ENCODE measurements at places on chromosomes 13 and 19.
A peak's percentile ranks its signal among the peaks of the same experiment; 100 is the strongest.

DNA sequence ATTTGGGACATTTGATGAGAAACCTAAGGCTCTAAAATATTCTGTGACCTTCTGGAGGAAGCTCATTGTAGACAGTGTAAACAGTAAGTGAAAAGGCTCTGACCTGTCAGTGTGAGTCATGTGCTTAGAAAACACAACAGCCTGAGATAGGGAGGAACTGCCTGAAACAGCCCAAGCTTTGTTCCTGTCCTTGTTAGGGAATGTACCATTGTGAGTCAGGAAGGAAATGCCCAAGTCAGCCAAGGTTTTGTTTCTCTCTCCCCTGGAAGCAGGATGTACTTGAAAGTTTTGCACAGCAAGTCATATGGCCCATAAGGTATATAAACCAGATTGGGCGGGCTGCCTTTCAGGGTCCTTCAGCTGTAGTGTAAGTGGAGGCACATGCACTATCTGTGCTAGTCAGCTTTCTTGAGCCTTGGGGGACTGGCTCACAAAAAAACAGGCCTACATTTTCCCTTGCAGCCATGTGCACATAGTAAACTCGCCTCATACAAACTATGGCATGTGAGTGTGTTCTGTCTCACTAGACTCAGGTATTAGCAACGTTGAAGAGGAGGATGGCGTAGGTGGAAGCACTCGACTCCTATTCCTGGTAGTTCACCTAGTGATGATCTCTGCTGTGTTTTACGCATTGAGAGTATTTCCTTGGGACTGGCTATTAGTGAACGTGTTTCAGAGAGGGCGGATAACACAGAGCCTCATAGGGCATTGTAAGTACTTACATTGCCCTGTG lies 141.2 kb upstream of the KLHL1 start:
- DNase-seq, result no peak

- no peak for DNase-seq
Measured at GRCh38 chr13:41955605-41956004, 5.3 kb downstream of the VWA8 start.

- no peak for DNase-seq
Measured at GRCh38 chr19:11649941-11650340, 52.7 kb downstream of the ZNF627 start.

DNA sequence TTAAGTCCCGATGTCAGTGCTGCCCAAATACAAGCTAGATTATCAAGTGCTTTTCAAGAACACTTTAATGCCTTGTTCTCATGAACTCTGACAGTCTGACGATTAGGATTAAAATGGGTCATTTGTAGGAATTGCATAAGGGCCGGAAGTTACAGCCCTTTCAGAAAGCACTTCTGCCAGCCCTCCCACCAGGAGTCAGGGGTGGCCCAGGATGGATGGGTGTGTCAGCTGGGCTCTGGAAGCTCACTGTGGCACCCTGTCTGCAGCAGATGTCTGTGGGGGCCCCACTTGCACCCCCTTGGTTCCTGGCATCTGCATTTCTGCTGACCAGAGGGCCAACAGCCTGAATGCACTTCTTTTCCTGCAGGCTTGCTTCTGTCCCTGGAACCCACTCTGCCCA lies 712.7 kb downstream of the UQCRFS1 start:
- DNase-seq, result no peak

DNA sequence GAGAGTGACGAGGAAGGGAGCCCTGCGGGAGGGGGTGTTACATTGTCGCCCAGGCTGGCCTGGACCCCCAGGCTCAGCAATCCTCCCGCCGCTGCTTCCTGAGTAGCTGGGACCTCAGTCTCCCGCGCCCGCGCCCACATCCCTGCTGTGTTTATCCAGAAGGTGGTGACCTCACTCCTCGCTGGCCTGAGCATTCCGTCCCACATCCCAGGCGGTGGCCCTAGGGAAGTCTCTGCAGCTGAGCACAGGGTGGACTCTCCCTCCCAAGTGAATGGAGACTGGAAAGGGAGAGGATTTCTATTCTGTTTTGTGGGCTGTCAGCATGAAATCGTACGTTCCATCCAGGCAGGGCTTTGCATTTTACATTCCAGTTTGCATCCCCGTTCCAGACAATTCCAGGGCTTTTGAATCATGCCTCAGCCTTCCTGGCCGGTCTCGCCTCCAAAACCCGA lies 401 bp upstream of the ZNF765 start:
- no peak for DNase-seq

DNA sequence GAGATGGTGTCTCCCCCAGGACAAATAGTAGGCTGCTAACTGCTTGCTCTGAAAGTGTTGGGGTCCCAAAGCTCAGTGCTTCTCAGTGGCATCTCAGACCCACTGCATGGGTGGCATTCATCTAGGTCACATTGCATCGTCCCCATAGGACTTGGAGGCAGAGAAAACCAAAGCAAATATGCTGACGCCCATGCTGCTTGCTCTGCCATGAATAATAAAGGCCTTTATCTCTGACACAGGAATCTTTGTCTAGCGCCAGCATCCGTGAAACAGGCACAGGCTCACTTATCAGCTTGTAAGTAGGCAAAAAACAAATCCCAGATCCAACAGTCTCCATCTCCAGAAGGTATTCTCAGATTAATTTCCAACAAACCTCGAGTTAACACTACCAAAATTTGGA lies 18.9 kb upstream of the IPO5 start:
- DNase-seq, result no peak

DNA sequence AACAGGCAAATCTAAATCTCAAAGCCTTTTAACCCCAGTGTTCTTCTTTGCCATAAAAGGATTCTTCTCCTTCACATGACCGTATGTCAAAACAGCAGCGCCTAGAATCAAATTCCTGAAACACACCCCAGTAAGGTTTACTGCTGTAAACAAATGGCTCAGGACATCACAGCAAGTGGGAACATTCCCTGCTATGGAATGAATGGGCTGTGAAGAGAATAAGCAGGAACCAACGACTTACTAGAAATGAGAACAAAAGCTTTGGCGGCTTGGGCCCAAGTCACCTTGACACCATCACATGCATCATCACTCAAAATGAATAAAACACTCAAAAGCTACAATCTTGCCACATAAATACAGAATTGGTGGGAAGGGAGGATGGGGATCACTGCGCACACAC lies 80.4 kb upstream of the SPATA13 start:
- no peak for DNase-seq

DNA sequence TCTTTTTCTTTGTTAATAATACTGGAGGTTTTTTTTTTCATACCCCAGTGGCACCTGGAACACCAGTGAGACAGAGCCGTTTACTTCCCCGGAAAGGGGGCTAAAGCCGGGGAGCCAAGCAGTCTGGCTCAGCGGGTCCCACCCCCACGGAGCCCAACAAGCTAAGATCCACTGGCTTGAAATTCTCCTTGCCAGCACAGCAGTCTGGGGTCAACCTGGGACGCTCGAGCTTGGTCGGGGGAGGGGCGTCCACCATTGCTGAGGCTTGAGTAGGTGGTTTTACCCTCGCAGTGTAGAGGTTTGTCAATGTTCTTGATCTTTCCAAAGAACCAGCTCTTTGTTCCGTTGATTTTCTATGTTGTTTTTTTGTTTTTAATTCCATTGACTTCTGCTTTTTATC lies 94.6 kb upstream of the DIAPH3 start:
- no peak for DNase-seq

DNA sequence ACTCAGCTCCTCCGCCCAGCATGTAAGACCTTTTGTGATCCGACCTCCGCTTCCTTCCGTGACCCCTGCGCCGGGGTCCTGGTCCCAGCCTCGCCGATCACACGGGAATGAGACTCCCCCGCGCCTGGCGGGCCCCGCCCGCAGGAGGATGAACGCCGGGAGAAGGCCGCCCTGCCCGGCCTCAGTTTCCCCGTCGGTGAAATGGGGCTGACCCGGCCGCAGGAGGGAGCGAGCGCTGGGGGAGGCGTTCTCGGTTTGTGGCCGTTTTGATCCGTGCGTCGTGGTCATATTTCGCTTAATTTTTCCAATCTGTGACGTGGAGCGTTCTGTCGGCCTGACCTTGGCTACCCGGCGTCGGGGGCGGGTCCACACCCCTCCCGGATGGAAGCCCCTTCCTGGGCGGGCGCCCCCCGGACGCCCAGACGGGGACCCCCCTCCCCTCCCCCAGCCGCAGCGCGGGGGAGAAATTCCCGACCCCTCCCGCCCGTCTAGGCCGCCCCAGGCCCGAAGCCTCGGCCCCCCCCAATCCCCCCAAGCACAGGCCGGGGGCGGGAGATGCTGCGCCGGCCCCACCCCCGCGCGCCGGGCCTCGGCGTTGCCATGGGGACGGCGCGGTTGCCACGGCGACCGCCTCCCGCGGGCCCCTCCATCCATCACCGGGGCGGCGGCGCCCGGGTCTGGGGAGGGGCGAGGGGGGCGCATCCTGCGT lies 11.1 kb downstream of the PALM start:
- DNase-seq, result no peak

DNA sequence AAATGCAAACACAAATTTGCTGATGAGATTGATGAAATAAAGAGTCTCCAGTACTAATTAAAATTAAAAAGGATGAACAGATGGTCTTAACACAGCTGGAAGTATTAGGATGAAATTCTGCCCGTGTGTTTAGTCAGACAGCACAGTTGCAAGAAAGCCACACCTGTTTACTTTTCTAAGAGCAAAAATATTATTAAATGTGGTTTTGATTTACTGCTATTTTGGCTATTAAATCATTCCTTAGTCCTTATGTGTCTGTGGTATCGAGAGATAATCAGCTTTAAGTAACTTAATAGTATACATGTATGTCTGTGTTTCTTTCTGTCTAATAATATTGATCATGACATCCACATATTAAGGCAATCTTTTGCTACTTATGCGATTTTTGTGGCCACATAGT lies 494.9 kb downstream of the GPC6 start:
- no peak for DNase-seq

DNA sequence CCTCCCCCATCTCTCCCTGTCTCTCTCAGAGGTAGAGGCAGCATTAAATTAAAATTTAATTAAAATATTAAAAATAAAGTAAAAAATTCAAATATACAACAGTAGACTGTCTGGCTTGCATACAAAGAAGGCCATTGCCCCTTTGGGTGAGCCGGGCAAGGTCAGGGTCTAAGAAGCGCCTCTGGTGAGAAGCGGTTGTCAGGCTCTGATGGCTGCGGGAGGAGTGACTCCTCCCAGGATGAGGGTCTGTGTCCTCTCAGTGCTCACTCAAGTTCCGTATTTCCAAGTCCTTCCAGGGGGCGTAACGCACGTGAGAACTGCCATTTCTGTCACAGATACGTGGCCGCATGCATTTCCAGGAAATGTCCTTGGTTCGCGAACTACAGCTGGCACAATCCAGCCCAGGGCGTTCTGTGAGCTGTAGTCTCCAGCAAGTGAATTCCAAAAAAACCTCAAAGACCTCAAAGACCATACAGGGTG lies 737 bp upstream of the ZNF181 start:
- DNase-seq, result no peak

- no peak for DNase-seq
Measured at GRCh38 chr19:39131255-39131755, 5.7 kb downstream of the PAK4 start.

DNA sequence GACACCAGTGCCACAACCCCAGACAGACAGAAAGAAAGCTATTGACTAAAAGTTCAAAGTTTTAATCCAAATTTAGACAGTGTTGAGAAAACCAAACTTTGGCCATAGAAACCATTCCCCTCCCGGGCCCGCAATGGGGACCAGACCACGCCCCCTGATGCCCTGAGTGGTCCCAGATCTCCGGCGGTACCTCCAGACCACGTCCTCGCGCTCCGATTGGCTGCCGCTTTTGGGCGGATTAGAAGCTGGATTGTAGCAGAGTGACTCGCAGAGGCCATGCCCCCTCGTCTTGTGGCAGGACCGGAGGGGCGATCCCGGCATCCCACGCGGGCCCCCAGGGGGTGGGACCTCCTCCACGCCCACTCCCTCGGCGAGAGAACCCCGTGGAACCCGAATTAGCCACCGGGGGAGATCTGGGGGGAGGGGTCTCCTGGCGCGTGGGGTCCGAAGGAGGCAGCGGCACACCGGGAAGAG lies 797 bp upstream of the HSD17B14 start:
- peak; percentile 52 for DNase-seq

GRCh38 chr13:40026741-40027140 lies 371.3 kb downstream of the COG6 start:
- DNase-seq, result no peak

DNA sequence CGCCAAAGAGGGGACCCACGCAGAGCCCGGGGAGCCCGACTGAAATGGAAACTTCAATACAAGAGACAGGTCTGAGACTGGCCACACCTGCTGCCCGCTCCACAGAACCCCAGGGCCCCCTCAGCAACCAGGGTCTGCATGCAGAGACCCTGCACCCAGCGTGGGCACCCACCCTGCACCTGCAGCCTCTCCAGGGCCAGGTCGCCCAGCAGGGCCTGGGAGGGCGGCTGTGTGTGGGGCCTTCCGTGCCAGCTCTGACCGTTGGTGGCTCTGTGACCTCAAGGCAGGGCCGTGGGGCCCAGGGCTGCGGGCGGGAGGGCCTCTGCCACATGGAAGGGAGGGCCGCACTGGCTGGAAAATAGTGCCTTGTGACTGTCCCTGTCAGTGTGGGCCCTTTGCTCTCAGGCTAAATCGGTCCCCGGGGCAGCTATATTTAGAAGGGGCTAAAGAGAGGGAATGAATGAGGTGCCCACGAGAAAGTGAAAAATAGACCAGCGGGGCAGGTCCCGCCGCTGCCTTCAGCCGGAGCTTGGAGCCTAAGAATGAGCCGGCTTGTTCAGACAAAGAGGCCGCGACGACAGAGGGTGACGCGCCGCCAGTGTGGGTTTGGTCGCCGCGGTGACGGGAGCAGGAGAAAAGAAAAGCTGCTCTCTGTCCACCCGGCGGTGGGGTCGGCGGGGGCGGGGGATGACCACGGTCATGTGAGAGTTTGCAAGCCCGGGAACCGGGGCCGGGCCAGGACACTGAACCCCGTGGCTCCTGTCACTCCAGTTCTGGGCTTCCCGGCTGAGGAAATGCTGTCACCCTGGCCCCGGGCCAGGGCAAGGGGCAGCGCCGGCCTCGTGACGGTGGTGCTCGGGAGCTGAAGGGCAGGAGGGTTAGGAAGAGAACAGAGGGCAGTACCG lies 70.5 kb downstream of the GADD45B start:
- DNase-seq, result no peak

- DNase-seq, result no peak
Measured at GRCh38 chr19:18611327-18612050, 1.2 kb upstream of the TMEM59L start.

DNA sequence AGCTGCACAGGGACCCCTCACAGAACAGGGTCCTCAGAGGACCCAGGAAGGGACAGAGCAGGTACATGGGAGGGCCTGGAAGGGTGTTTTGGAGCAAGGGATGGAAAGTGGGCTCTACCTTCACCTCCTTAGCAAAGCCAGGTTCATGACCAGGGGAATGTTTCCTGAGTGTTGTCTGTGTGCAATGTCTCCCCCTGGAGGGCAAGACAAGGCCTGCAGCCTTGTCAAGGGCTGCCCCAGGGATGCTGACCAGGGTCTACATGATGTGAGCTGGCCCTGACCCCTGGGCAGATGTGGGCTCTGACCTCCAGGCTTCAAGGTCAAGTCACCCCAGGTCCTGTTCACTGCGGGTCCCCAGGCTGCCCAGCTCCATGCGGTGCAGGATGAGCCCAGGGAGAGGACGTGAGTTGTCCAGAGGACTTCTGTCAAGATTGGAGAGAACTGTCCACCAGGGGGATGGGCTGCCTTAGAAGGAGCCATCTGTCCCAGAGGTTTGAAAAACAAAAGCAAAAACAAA lies 1.0 kb upstream of the CEACAM1 start:
- peak; percentile 56 for DNase-seq

GRCh38 chr13:71632206-71632605 lies 234.8 kb downstream of the DACH1 start:
- no peak for DNase-seq

Measured in activated effector memory CD4-positive, alpha-beta T cell treated with Interleukin-2 at 50 U/mL for 16 hours (primary cell).